ENCODE measurements at places on chromosomes 6 and 20.

- DNase-seq, result no peak
Observed at GRCh38 chr6:150592377-150592995, 7.2 kb upstream of the PLEKHG1 start.

DNA sequence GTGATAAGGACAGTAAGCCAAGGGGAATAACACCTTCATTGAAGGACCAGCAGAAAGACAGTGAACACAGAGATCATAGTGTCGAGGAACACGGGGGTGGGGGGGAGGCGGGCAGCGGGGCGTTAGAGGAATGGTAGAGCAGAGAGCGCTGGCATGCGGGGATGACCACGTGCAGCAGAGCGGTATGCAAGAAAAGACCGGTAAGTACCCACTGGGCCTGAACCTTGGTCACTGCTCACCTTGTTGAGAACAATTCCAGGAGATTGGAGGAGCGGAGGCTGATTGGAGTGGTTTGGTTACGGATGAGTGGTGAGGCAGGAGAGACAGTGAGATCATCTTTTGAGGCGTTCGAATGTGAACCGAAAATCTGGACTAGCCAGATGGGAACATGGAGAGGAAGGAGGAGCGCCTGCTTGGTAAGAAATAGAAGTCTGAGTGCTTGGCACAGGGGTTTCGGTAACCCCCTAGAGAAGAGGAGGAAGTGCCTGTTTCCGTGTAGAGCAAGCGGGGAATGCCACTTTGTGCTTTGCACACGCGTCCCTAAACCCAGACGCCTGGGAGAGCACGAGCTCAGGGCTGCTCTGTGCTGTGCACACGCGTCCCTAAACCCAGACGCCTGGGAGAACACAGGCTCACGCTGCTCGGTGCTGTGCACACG, 70.0 kb downstream of the FAM120B start:
- no peak for DNase-seq

GRCh38 chr6:116251568-116252384, 2.1 kb downstream of the TSPYL4 start:
- DNase-seq, result no peak

GRCh38 chr6:18053555-18054445, 66.4 kb upstream of the KIF13A start:
- DNase-seq, result no peak

- DNase-seq, result no peak
Observed at GRCh38 chr20:49485563-49485962, 3.1 kb upstream of the KCNB1 start.

DNA sequence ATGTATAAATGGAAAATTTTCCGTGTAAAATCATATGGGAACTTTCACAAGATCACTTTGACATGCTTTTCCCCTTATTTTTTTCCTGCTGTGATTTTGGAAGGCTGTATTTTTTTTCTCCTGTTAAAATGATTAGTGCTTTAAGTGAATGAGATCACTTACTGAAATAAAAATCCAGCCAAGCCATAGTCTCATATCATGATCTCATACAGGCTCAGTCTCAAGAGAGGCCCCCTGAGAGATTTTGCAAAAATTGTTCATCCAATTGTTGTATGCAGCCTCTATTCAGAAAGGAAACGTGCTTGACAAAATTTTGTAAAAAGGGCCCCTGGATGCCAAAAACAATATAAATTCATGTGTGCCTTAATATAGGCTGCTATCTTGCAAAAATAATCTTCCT, 528.2 kb downstream of the HDGFL1 start:
- DNase-seq, result no peak

- DNase-seq, result no peak
Observed at GRCh38 chr6:10309457-10310329, 105.2 kb downstream of the TFAP2A start.

GRCh38 chr6:26071135-26071534, 16.1 kb upstream of the HFE start:
- no peak for DNase-seq

DNA sequence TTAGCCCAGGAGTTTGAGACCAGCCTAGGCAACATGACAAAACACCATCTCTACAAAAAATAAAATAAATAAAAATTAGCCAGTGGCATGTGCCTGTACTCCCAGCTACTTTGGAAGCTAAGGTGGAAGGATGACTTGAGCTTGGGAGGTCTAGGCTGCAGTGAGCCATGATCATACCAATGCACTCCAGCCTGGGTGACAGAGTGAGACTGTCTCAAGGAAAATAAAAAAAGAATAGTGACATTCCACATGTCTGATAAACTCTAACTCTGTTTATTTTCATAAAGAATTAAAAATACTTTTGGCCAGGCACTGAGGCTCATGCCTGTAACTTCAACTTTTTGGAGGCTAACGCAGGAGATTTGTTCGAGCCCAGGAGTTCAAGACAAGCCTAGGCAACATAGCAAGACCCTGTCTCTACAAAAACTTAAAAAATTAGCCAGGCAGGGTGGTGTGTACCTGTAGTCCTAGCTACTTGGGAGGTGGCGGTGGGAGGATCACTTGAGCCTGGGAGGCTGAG, 115.1 kb downstream of the GJA1 start:
- no peak for DNase-seq

DNA sequence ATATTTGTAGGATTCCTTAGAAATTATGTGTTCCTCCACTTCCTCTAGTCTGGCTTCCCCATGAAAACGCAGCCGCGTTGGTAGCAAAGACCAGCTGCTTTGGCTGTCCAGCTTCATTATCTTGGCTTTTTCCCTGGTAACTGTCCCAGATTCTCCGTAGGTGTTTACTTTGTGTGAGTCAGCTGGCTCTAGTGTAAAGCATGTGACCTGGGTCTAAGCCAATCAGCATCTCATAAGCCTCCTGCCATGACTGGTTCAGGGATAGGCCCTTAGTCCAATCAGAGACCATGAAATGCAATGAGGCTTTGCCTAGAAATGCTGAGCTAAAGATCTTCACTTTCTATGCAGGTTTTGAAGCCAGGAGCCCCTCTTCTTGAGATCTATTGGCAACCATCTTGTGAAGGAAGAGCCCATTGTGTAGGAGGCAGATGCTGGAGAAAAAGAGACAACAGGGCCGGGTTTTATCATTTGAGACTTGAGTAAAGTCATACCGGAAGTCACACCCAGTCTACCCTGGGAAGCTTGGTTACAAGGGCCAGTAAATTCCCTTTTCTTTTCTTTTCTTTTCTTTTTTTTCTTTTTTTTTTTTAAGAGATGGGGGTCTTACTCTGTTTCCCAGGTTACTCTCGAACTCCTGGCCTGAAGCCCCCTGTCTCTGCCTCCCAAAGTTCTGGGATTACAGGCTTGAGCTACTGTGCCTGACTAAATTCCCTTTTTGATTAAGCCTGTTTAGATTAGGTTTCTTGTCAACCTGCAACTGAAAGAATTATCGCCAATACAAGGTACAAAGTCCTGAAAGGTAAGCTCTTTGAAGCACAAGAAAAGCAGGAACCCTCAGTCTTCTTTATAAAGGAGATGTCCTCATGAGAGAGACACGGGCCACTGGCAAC, 256.5 kb upstream of the RREB1 start:
- DNase-seq, result no peak

- no peak for DNase-seq
Observed at GRCh38 chr6:124389127-124389526, 573.1 kb upstream of the RNF217 start.

- no peak for DNase-seq
Observed at GRCh38 chr6:128742900-128743299, 140.0 kb upstream of the LAMA2 start.

GRCh38 chr20:34060970-34061369, 51.1 kb downstream of the EIF2S2 start:
- DNase-seq, result no peak

- no peak for DNase-seq
Observed at GRCh38 chr6:84549917-84550316, 214.5 kb downstream of the TBX18 start.

- no peak for DNase-seq
Observed at GRCh38 chr6:8881663-8882062, 446.3 kb upstream of the SLC35B3 start.

DNA sequence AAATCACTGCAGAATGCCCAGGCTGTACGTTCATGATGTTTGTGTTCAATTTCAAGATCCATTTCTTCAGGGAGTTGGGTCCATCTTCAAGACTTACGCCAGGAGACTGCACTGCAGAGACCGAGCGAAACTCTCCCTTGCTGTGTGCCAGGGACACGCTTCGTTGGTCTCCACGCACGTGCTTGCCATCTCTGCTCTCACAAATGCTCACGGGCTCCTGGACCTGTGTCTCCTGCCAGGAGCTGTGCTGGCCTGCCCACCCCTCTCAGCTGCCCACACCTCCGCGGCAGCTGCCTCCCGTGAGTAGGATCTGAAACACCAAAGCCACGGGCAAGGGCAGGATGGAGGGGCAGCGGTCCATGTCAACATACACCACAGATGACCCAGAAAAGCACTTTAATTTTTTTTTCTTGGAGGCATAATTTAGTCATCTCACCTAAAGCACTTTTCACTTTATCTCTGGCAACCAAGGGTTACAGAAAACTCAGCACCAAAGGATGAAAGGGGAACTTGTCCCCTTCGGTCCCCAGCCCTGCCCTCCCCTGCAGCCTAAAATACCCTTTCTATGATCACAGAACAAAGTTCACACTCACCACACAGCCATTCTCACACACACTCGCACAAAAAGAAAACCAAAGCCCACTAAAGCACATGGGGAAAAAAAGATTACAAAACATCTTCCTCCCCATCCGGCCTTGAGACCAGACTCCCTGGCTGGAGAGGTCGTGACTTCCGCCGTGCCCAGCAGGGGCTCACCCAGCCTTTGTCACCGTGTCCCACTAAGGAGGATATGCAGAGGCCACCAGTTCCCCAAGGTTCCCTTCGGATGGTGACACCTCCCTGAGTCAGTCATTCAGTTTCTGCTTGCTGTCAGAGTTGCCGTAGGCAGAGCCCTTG, 137.9 kb downstream of the AGPAT4 start:
- no peak for DNase-seq

GRCh38 chr20:63328026-63328700, 33.0 kb downstream of the CHRNA4 start:
- no peak for DNase-seq

DNA sequence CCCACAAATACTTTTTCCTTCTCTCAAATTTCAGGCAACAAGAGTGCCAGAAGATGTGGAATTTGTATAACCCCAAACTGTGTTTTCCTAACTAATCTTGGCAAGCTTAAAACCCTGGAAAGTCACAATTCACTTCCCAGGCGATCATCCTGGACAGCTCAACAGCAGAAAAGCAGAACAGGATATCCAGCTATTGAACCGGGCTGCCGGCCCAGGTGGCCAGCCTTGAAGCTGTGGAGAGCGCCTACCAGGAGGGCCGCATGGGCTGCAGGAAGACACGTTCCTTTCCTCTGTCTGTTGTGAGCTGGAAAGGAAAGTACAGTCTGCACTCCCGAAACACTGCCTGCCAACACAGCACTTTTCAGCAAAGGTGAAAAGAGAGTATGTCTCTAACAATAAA, 719.7 kb upstream of the MARCKS start:
- DNase-seq, result no peak

DNA sequence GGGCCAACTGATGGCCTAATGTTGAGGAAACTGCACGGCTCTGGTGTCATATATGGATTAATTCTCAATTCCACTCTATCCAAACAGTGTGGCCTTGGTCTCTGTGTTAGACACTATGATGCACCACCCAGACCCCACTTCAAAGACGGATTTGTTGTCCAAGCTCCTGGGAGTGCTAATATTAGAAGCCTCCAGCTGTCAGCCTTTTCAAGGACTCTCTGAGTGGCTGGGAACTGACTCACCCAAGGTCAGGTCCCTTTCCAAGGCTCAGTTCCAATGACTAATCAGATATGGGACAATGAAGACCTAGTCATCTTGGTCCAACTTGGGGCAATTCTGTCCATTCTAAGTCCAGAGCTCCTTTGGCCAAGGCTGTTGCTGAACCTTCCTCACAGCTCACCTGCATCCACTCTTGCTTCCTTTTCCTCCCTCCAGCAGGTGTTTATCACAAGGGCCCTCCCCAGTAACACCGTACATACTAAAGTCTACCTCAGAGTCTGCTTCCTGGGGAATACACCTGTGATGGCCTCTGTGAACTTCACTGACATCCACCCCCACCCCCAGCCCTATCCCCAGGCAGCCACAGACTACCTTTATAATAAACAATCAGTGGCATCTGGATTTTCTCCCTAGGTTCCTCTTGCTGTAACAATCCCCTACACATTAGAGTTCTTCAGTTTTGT, 7.2 kb upstream of the IL20RA start:
- DNase-seq, result no peak

- no peak for DNase-seq
Observed at GRCh38 chr20:56690531-56691175, 61.5 kb downstream of the TFAP2C start.

DNA sequence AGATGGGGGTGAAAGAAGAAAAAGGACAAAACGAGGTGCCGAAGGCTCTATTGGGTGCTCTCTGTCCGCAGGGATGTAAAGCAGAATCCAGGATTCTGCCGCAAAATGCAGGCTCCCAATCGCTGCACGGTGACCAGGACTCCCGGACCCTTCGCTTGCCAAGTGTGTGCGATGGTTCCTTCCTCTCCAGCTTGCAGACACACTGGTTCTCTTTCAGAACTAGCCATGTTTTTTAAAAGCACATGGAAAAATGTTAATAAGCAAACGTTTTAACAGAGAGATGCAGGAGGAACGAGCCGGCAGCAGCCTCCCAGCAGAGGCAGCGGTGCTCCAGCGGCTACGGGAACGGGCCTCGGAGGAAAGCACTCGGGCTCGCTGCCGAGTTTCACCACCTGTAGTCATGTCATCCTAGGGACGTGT, 59.6 kb downstream of the ZNF831 start:
- no peak for DNase-seq

- no peak for DNase-seq
Observed at GRCh38 chr20:62887152-62887859, 25.7 kb upstream of the TCFL5 start.

DNA sequence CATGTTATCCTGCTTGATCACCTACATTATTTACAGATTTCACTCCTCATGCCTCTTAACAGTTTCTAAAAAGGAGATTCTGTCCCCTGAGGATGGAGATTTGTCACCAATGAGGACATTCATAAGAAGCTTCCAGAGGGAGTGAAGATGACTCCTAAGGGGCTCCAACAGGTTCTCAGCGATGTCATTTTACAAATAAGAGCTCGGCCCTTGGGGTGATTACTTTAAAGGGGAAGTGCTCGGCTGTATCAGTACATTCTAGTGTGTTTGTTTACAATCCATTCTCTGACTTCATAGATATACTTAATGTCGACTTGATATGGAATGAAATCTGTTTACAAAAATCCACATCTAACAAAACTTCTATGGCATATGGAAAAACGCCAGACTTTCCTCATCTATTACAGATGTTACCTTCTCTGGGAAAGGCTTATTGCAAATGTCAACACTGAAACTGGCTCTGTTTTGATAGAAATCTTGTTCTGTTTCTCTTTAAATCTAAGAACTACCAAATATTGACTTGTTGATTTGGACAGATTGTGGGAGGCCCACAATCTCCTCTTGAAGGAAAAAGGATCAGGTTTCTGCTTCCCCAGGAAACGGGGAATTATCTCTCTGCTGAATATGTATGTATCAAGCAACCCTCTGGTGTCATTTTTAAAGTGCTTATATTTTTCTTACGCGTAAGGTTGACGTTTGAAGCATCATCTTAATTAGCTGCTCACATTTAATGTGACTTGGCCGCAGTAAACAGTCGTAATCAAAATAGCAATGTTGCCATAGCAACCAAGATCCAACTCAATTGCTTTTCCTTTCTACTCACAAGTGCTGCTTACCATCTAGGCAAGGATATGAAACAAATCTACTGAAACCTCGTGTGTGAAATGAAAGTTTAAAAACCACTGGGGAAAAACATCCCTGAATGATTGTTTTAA, 95.7 kb downstream of the SHLD1 start:
- DNase-seq, result no peak
